NCI-H2171 treated with DMSO at 0.1 percent for 48 hours (cell line): ENCODE measurements at places on chromosomes 11 and 22.

- no peak for DNase-seq
Observed at GRCh38 chr11:44285756-44286155, 24.2 kb downstream of the ALX4 start.

DNA sequence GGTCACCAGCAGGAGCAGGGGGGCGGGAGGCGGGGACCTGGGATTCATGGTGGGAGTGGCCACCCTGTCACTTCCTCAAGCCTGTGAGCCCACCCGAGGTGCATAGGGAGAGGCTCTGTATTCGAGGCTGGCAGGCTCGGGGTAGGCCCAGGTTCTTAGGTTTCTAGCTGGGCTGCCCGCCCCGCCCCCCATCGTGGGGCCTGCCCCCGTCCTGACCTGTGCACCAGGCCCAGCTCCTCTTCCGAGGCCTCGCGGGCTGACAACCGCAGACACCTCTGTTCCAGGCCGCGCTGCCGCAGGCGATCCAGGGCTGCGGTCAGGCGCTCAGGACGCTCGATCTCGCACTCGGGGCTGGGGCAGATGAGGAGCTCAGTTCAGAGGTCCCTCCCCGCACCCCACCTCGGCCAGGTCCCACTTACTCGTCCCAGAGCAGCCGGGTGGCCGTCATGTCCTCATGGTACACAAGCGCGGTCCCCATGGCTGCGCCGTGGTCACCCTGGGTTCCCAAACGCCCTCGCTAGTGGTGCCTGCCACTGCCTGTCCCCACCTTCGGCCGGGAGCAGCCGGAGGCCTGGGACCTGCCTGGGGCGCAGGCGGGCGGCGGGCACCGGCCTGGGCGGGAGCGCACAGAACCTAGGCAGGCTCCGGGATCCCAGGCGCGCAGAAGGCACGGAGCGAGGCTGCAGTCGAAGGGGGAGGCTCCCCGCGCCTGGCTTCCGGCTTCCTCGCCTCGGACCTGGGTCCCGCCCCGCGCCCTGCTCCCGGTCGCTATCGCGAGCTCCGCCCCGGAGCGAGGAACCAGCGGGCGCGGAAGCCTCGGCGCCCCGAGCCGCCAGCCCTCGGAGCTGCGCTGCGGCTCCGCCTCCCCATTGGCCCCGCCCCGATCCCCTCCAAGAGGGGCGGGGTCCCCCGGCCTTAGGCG is at the start of gene HDAC10:
TSS of gene HDAC10 (minus strand) at position 711 of the 922 bp plus-strand sequence. CDS start at position 478, 233 bp downstream.
- peak; percentile 75 for DNase-seq

DNA sequence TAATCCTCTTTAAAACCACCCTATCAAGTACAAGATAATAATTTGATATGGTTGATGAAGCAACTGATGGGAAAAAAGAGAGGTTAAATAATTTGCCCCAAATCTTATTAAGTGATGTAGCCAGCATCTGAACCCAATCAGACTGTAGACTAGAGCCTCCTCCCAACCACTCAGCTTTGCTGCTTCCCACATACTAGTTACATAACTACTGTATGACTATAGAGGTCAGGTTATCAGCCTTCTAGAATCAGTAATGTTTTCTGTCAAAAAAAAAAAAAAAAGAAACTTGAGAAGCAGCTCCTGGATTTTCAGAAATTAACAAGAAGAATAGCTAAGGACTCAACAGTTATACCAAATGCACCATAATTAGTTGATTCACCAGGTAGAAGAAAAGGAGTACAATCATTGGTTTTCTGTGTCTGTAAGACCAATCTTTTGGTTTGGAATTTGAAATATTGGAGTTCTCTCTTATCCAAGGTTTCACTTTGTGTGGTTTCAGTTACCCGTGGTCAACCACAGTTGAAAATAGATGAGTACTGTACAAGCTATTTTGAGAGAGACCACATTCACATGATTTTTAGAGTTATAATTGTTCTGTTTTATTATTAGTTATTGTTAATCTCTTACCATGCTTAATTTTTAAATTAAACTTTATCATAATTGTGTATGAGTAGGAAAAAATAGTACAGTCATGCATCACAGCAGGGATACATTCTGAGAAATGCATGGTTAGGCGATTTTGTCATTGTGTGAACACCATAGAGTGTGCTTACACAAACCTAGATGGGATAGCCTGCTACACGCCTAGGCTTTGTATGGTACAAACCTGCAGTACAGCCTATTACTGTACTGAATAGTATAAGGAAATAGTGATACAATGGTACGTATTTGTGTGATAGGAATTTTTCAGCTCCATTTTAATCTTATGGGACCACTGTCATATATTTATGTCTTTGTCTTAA is 72.2 kb downstream of the PDHX start:
- no peak for DNase-seq

- no peak for DNase-seq
Observed at GRCh38 chr11:129458756-129459535, 83.3 kb downstream of the BARX2 start.

- no peak for DNase-seq
Observed at GRCh38 chr11:103985041-103985440, 51.4 kb upstream of the DDI1 start.

- no peak for DNase-seq
Observed at GRCh38 chr11:1051356-1052132, 15.0 kb upstream of the MUC6 start.

GRCh38 chr11:102932678-102933077 is 22.9 kb downstream of the MMP13 start:
- no peak for DNase-seq

DNA sequence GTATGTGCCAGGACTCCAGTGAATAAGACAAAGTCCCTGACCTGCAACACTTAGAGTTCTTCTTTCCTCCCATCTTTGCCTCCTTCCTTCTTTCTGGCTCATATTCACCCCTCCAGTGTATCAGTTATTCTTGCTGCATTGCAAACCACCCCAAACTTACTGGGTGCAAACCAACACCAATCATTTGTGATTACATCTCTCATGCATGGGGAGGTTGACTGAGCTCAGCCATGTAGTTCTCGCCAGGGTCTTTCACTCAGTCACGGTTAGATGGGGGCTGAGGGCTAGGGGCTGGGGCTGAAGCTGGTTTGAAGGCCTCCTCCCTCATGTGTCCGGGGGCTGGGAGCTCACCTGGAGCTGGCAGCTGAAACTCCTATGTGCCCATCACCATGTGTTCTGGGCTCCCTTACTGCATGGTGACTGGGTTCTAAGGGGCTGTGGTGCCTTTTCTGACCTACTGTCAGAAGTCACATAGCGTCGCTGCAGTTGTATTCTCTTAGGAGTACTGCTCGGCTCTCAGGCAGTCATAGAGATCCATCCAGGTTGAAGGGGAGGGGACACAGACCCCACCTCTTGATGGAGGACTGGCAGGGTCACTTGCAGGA is 35.0 kb upstream of the CACNG2 start:
- DNase-seq = no peak

DNA sequence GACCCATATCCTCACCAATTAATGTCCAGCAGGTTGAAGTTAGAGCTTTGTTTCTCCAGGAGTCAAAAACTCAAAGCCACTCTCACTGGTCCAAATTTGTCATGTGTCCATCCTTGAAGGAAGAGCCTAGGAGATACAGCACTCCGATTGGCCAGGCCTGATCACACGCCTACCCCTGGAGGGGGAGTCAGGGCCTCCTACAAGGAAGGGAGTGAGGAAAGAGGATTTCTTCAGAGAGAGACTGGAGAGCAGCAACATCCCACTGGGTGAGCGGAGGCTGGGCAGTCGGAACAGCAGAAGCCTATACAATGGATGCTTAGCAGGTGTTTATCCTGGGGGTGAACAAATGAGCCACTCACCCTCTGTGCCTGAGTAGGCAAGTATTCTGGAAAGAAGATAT is 113.9 kb downstream of the TRIM29 start:
- no peak for DNase-seq

DNA sequence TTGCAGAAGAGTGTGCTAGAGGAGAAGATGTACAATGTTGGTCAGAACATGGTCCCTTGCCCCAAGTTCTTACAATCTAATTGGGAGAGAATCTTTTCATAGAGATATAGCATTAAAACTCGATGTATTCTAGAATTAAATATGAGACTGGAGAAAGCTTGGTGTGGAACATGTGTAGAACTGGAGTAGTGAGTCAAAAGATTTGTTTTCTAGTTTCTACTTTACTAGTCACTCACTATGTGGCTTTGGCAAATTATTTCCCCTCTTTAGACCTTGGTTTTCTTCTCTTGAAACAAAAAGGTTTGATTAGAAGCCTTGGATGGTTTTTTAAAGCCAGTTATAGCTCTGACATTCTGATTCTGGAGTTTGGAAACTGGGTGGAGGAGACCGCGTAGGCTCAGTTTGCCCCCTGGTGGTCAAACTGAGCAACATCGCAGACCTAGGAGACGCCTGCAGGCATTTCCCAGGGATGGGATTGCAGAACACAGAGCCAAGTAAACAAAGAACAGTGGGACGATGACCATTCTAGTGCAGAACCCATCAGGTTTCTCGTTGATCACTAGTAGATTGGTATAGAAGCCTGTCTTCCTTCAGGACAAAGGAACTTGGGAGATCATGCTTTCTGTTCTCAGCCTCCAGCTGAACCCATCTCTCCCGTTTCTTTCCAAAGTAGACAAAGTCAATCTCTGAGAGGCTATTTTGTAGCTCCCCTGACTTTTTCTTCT is 8.5 kb upstream of the CHRDL2 start:
- peak; percentile 41 for DNase-seq

- DNase-seq = no peak
Observed at GRCh38 chr11:119130662-119131061, 9.3 kb downstream of the HINFP start.

DNA sequence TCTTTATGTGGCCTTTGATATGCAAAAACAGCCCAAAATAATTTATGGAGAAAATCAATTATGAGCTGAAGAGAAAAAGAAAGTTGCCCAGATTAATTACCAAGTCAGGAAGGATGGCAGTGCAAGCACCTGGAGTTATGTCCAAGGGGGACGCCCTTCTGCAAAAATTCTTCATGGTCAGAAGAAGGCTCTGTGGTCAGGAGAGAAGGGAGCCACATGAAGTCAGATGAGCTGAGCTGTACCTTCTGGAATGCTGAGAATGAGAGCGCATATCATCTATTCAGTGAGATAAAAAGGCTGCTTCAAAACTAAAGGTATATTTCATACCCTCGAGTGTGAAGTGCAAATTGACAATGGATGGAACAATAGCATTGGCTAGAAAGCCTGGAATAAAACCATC is 607.4 kb downstream of the NTM start:
- DNase-seq = no peak

DNA sequence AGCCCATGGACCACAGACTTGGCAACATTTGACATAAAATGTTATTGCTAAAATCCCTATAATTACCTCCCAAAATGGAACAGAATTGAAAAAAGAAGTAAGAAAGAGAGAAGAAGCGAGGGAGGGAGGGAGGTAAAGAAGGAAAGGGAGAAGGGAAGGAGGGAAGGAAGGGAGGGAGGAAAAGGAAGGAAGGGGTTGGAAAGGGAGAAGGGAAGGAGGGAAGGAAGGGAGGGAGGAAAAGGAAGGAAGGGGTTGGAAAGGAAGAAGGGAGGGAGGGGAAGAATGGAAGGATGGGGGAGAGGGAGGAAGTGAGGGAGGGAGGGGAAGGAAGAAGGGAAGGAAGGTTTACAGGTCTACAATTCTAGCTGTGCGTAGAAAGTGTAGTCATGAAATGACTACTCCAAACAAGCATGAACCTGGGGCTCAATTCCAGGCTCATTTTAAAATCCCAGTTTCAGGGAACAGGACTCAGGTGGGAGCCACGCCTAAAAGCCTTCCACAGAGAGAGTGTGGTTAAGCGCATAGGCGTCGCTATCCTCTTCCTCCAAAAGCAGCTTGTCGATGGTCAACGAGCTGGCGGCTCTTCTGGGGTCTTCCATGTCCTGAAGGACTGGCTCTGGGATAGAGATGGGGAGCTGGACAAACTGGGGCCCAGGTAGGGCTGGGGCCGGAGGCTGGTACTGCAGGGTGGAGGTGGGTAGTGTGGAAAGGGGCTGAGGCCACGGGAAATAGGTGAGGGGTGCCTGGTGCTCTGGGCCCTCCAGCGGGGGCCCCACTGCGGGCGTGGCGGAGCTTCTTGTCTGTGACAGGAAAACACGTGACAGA is 25.1 kb downstream of the POU2AF1 start:
- DNase-seq = no peak

- no peak for DNase-seq
Observed at GRCh38 chr11:74654976-74655375, 62.6 kb downstream of the POLD3 start.

DNA sequence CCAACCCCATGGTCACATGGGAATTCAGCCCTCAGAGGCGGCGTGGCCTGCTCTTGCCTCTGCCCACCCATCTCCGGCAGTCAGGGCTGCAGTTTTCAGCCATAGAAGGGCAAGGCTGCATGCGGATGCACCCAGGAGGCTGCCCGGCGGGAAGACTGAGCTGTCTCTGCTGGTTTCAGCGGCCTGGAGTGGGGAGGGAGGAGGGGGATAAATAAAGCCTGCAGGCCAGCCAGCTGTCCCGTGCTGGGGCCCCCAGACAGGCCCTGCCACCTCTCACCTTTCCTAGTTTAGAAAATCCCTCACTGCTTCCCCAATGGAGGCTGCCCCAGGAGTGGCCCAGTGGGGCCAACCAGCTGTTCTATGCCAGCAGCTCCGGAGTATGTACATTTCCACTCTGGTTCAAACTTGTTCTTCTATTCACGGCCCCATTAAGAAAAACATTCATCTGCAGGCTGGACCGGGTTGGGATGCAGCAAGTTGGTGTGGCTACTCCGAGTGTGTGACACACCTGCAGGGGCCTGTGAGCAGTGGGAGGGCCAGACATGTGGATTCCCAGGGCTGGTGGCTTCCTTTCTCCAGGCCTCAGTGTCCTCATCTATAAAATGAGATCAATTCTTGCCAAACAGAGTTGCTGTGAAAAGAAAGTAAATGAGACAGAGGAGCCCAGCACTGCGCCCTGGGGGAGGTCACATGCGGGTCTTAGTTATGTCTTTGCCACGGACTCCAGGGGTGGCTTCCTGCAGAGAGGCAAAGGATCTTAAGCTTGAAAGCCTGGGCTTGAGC is 5.0 kb downstream of the MICALL1 start:
- DNase-seq = peak; percentile 31

GRCh38 chr11:122101625-122102291 is 14.3 kb downstream of the BLID start:
- DNase-seq = no peak

DNA sequence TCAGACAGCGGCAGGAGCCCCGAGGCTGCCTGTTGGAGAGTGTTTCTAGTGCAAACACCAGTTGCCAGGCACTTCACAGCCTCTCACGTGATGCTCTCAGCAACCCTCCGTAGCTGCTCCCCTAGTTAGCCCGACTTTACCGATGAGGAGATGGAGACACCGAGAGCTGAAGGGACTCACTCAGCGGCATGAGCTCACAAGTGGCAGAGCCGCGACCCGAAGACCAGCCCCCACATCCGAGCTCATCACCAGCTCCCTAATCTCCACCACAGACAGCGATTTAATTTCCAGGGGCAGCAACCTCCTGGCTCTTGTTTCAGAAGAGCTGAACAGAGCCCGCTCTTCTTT is 28.7 kb upstream of the RTL6 start:
- peak; percentile 11 for DNase-seq
